Gastrocnemius medialis (tissue), 4 donors: ENCODE measurements at places on chromosomes 16 and 17. TPM values are rescaled to one million over a fixed set of nuclear protein-coding genes. Genes with fewer than 3 reads are reported as not detected.

MEOX1 gene
- 8.2 TPM for total RNA-seq

RARA gene
- 20.3 TPM for total RNA-seq

PLEKHH3 gene
- 36.0 TPM for total RNA-seq

KCNH6 gene
- total RNA-seq: not detected

NKD1 gene
- total RNA-seq: 0.75 TPM

TNRC6A gene
- 16.9 TPM for total RNA-seq

AGRP gene
- total RNA-seq: not detected

HOXB9 gene
- total RNA-seq: not detected

EFCAB5 gene
- not detected for total RNA-seq

TRIM47 gene
- total RNA-seq: 18.4 TPM

ADAP2 gene
- total RNA-seq: 4.7 TPM

CDH16 gene
- total RNA-seq: 0.16 TPM

BEAN1 gene
- total RNA-seq: not detected

WNT9B gene
- not detected for total RNA-seq

RAB11FIP3 gene
- 38.9 TPM for total RNA-seq

LIG3 gene
- total RNA-seq: 21.4 TPM

MYH8 gene
- total RNA-seq: 0.85 TPM

CSH2 gene
- total RNA-seq: not detected

DOC2B gene
- total RNA-seq: 4.0 TPM

CDRT15L2 gene
- not detected for total RNA-seq

SOST gene
- not detected for total RNA-seq

KRTAP4-3 gene
- total RNA-seq: not detected

CCDC47 gene
- total RNA-seq: 85.7 TPM
